ENCODE measurements at places on chromosomes 5 and 9.

DNA sequence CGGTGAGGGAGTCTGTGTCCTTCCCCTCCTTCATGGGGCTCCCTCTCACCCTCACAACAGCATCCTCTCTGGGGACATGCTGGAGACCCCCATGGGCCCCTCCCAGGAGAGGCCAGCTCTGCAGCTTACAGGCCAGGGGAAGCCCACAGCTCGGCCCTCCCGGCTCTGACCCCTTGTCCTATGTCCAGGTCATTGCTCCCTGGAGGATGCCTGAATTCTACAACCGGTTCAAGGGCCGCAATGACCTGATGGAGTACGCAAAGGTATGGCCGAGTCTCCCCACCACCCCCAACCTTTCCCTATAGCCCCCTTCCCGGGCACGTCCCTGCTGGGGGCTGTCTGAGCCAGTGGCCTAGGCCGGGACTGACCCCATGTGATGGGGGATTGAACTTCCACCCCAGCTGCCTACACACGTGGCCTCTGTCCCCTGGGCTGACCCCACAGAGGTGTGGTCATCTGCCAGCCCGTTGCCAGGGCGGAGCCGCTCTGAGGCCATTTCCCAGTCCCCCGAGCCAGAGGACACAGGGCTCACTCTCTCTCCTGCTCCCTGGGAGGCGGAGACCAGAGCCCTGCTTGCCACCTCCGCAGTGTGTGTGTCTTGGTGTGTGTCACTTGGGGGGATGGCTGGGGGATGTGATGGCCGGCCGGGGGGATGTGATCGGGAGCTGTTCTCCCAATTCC lies 21.9 kb downstream of the ASS1 start:
- DNase-seq, result no peak

DNA sequence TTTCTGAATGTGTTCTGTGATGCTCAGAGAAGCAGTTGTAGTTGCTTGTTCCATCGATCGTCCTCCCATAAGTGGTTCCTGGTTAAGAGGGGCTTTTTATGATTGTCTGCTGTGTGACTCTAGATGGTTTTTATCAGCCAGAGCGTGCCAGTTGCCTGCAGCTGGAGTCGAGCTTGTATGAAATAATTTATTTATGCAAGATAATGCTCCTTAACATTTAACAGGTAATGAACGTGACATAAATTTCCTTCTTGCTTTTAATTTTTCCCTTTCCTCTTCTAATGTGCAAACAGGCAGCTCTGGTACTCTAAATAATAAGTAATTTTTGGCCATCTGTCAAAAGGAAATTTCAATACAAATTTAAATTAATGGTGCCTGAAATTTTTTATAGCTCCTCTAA lies 84.4 kb downstream of the TLE4 start:
- DNase-seq, result no peak

GRCh38 chr9:123454361-123454760 lies 98.4 kb downstream of the CRB2 start:
- no peak for DNase-seq

GRCh38 chr9:133359399-133360175 lies 3.2 kb downstream of the SURF2 start:
- DNase-seq, result peak; percentile 61

GRCh38 chr9:116042321-116042720 lies 111.3 kb upstream of the PAPPA start:
- DNase-seq, result no peak

Data from suprapubic skin (tissue), 4 donors.